ENCODE measurements at places on chromosomes 6 and 20.

DNA sequence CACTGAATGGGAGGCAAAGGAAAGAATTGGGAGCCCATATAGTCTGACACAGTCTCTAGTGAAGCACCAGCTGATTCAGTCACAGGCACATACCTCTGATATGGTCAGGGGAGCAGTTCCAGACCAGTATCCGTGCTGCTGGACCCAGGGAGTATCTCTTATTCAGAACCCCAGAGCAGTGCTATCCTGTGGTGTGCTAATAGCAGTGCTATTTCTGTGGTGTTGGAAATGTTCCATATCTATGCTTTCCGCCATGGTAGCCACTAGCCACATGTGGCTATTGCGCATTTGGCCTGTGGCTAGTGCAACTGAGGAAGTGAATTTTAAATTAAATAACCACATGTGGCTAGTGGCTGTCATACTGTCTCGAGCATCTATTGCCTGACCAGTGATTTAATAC, 11.0 kb downstream of the SCUBE3 start:
- H3K4me3 ChIP-seq, result no peak overlapping the region
- H3K4me1 ChIP-seq, result no peaks in the 10 kb centered on the region
- H3K36me3 ChIP-seq, result peaks cover 2% of the 10 kb centered on the region
- DNase-seq, result no peak
- H3K27me3 ChIP-seq, result no peaks in the 10 kb centered on the region

DNA sequence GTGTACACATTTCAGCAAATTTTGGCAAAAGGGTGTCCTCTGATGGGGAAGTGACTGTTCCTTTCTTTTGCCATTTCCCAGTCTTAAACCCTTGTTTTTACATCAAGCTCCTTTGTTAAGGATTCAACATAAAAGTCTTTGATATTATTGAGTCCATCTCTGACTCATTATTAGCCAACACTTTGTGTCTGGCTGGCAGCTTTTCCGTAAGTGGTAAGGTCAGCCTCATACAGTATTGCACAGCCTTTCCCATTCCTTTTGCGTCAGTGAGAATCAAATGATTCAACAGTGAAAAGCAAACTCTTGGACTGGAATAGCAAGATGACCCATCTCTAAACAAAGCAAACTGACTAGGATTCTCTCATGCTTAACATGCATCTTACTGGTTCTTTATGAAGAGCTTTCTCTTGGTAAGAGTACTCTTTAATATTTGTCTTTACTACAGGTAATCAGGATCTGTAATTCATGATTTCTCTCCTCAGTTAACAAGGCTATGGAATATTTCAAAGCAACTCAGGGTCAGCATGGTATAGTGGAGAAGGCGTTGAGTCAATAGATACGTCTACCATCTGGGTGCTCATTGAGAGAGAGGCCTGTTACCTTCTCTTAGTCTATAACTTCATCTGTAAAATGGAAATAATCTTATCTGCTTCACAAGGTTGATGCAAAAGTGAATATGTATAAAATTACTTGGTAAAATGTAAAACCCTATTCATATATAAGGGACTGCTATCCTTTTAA, 183.6 kb downstream of the PRL start:
- no peak for DNase-seq
- H3K36me3 ChIP-seq, result no peaks in the 10 kb centered on the region
- H3K4me3 ChIP-seq, result no peak overlapping the region
- H3K27ac ChIP-seq, result no peak overlapping the region

DNA sequence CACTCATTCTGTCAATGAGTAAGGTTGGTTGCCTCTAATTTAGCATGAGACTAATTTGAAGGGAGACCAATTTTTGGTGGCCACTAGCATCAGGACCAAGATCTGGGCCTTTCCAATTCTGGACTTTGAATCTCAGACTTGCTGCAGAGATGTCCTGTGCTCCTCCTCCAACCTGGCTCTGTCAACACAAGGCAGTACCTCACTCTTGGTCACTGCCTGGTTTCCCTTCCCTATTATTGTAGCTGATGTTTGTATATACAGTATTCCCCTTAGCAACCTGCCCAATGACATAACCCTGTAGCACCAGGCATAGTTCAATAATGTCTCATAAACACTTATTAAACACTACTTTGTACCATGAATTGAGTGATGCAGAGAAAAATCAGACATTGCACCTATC, 50.4 kb downstream of the UNC5CL start:
- no peaks in the 10 kb centered on the region for H3K36me3 ChIP-seq
- H3K27me3 ChIP-seq, result peaks cover 2% of the 10 kb centered on the region
- no peak for DNase-seq
- peaks cover 12% of the 10 kb centered on the region for H3K4me1 ChIP-seq
- H3K27ac ChIP-seq, result no peak overlapping the region

DNA sequence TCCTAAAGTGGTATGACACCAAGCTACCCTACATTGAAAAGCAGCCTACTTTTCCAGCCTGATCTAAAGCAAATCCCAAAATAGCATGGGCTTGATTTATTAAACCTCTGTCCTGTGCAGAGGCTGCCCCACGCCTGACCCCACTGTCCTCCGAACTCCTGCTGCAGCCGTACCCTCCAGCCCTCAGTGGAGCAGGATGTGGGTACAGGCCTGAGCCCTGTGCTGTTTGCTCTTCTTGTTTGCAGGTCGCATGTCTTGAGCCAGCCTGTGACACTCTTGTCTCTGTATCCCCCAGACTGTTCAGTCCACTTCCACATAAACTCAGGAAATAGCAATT, 61.2 kb downstream of the RPP40 start:
- peak overlapping the region; percentile 9 for H3K27ac ChIP-seq
- DNase-seq, result no peak
- no peaks in the 10 kb centered on the region for H3K27me3 ChIP-seq

DNA sequence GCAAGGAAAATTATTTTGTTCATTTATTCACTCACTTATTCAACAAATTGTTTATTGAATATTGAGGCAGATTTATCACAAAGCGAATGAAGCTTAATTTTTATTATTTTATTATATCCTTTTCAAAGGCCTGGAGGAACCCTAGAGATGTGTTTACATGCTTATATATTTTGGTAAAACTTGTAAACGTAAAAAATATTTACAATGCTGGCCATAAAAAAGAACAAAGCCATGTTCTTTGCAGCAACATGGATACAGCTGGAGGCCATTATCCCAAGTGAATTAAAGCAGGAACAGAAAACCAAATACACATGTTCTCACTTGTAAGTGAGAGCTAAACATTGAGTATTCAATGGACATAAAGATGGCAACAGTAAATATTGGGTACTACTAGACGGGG, 58.8 kb downstream of the ELOVL4 start:
- no peak overlapping the region for H3K27ac ChIP-seq
- DNase-seq, result no peak
- H3K4me3 ChIP-seq, result no peak overlapping the region
- H3K27me3 ChIP-seq, result peaks cover 20% of the 10 kb centered on the region
- no peaks in the 10 kb centered on the region for H3K4me1 ChIP-seq

DNA sequence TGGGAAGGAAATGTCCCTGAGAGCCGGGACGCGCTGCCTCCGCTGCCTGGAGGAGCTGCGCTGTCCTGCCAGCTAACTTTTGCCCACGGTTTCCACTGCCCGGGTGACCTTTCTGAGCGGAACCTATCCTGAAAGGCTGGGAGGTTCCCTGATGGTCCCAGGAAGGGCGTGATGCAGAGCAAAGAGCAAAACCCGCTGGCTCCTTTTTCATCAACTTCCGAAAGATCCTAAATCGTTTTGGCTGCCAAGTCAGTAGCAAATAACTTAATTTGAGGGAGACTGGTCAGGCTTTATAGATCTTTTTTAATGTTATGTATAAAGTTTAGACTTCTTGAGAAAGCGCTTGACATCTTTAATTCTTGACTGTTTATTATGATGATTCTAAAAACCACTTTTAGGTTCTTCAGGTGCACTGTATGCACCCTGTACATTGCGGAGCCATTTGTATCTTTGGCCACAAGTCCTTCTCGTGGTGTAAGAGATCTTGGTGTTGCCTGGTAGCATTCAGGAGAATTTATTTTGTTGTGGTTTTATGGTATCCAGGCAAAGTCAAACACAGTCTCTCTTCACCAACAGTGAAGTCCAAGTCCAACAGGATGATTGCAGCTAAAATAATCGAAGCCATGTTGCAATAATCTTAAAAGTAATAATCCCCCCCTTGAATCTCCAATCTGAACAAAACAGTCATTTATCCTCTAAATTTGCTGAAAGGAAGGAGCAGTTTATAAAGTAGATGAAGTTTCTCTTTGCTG, at the start of gene SYNE1:
TSS of gene SYNE1 (minus strand) at position 67 of the 752 bp plus-strand sequence. CDS start 9,031 bp downstream, outside the sequence.
- H3K27me3 ChIP-seq, result peaks cover 67% of the 10 kb centered on the region
- H3K36me3 ChIP-seq, result no peaks in the 10 kb centered on the region
- DNase-seq, result peak; percentile 4
- H3K4me3 ChIP-seq, result peak within 1 kb of the TSS; percentile 95
- peaks cover 10% of the 10 kb centered on the region for H3K4me1 ChIP-seq

DNA sequence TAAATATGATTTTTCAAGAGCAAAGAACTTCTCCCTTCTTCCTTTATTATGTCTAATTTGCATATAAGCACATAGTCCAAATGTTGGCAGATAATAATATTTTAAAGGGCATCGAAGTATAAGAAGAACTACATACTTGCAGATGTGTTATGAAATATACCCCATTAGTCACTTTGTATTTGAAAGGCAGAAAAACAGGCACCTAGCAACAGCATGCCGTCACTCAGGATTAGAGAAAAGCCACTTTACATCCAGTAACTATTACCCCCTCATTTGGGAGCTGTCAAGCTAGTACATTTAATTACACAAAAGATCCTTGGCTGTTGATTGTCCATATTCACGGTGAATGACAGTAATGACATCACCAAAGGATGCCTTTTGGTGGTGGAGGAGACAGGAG, 99.3 kb upstream of the ARMC2 start:
- H3K4me1 ChIP-seq, result peaks cover 38% of the 10 kb centered on the region
- H3K27me3 ChIP-seq, result no peaks in the 10 kb centered on the region
- DNase-seq, result no peak
- H3K4me3 ChIP-seq, result no peak overlapping the region

GRCh38 chr20:21614980-21615379, 90.5 kb upstream of the PAX1 start:
- no peak overlapping the region for H3K4me3 ChIP-seq
- no peaks in the 10 kb centered on the region for H3K4me1 ChIP-seq
- peaks cover 83% of the 10 kb centered on the region for H3K27me3 ChIP-seq
- H3K36me3 ChIP-seq, result no peaks in the 10 kb centered on the region

DNA sequence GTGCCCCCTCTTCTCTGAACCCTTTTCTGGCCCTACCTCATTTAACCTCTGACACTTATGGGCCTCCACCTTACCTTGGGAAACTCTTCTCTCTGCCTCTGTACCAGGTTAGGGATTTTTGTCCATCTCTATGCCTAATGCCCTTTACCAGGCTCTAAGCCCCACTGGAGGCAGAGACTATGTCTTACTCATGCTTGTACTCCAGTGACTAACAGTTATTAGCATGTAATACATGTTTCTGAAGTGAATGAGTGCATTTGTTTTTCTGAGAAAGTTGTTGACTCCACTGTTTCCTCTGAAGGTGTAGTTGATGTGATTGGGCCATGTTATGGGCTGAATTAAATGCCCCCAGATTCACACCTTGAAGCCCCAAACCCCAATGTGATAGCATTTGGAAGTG, 234.3 kb downstream of the PACRG start:
- DNase-seq, result no peak
- no peaks in the 10 kb centered on the region for H3K4me1 ChIP-seq
- no peak overlapping the region for H3K4me3 ChIP-seq
- no peaks in the 10 kb centered on the region for H3K27me3 ChIP-seq
- no peaks in the 10 kb centered on the region for H3K36me3 ChIP-seq
- no peak overlapping the region for H3K27ac ChIP-seq

- H3K4me3 ChIP-seq, result no peak overlapping the region
- peaks cover 16% of the 10 kb centered on the region for H3K36me3 ChIP-seq
- H3K27me3 ChIP-seq, result no peaks in the 10 kb centered on the region
- no peak overlapping the region for H3K27ac ChIP-seq
- H3K4me1 ChIP-seq, result peaks cover 3% of the 10 kb centered on the region
Measured at GRCh38 chr6:44976677-44977641, 351.2 kb upstream of the RUNX2 start.

GRCh38 chr20:20216941-20217340, 151.0 kb upstream of the INSM1 start:
- peaks cover 12% of the 10 kb centered on the region for H3K36me3 ChIP-seq
- H3K27me3 ChIP-seq, result no peaks in the 10 kb centered on the region
- DNase-seq, result no peak
- H3K27ac ChIP-seq, result peak overlapping the region; percentile 32

DNA sequence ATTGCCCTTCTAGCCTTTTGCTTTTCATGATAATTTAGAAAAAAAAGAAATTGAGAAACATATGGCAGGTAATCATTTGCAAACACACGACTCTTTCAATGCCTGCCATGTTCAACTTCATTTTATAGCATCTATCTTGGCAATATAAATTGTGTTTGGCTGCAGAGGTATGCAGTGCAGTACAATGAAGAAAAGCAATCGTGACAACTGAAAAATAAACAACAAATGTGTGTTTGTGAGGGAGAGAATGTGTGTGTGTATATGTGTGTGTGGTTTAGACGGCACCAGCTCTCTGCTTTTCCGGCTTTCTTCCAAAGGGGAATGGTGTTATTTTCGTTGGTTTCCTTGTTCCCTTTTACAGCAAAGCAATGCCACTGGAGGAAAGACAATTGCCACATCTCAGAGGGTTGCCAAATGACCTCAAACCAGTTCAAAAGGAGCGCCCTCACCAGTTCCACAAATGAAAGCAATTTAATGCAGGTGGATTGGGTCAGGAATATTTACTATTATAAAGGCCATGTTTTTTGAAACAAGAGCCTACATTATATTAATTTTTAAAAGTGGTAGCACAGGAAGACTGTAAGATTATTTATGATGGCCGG, 587.2 kb downstream of the PRKN start:
- H3K27ac ChIP-seq, result no peak overlapping the region
- H3K36me3 ChIP-seq, result peaks cover 12% of the 10 kb centered on the region
- no peaks in the 10 kb centered on the region for H3K4me1 ChIP-seq
- no peaks in the 10 kb centered on the region for H3K27me3 ChIP-seq
- no peak overlapping the region for H3K4me3 ChIP-seq
- DNase-seq, result no peak

DNA sequence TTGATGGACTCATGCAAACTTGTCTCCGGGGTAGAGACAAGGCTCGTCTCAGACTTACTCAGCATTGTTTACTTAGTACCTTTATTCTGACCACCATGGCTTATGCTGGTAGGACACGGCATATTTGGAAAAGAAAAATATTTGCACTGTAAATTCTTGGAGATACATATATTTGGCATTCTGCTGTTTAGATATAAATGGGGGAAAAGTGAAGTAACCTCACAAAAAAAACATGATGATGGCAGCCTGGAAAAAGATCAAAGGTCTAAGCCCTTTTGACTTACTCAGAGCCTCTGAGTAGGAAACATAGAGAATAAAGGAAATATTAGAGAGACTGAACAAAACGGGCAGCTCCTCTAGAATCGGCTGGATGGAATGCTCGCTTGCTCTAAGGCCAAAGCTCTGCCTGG, 32.5 kb downstream of the PDE10A start:
- no peak overlapping the region for H3K27ac ChIP-seq
- H3K4me3 ChIP-seq, result peak overlapping the region; percentile 0
- no peaks in the 10 kb centered on the region for H3K36me3 ChIP-seq
- no peaks in the 10 kb centered on the region for H3K27me3 ChIP-seq
- DNase-seq, result no peak

DNA sequence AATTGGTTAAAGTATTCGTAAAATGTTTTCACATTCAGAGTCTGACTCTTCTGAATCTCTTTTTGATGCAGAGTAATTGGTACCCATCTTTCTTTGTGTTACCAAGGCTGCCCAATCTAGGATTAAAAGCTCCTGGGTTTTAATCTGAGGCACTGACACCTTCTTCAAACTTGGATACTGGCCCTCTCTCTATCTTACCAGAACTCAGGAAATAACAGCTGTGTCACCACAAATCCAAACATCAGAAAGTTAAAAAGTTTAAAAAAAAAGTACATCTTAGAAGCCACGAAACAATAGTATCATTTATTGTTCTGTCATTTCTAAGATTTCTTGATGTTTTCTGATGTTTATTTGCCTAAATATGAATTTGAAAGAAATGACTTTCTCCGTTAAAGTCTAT, 255.5 kb upstream of the RUNX2 start:
- no peak overlapping the region for H3K4me3 ChIP-seq
- no peak overlapping the region for H3K27ac ChIP-seq
- no peak for DNase-seq
- no peaks in the 10 kb centered on the region for H3K36me3 ChIP-seq

Data from neural crest cell (in vitro differentiated cells).